ENCODE measurements at places on chromosomes 7 and 10.

DNA sequence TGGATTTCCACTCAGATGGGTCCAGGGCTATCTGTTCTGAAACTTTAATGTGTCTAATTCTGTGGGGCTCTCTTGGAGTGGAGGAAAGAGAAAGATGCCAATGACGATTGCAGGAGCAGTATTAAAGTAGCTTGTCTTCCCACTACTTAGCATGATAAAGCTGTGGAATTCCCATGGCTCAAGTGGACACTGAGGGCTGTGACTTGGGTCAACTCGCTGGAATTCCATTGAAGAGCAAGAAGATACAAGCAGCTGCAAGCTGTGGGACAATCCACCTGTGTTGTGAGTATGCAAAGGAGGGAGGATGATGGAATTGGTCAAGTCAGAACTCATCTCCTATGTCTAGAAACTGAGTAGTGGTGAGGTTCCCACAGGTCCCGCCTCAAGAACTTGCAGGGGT is 154.2 kb upstream of the MINDY3 start:
- no peak for DNase-seq

DNA sequence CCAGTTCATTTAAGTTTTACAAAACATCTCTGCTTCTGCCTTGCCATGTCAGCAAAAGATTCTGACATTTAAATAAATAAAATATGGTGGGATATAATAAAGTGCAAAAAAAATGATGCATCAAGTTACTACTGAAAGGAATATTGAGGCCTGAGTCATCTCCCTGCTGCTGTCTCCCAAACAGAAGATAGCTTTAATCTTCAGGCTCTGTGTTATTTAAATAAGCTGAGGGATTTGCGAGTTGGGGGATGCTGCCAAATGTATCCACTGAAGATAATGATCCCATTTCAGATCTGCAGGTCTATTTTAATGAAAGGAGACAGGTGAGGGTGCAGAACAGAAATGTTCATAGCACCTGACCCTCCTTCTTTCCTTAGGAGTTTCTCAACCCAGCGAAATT is 720.8 kb downstream of the AUTS2 start:
- no peak for DNase-seq

DNA sequence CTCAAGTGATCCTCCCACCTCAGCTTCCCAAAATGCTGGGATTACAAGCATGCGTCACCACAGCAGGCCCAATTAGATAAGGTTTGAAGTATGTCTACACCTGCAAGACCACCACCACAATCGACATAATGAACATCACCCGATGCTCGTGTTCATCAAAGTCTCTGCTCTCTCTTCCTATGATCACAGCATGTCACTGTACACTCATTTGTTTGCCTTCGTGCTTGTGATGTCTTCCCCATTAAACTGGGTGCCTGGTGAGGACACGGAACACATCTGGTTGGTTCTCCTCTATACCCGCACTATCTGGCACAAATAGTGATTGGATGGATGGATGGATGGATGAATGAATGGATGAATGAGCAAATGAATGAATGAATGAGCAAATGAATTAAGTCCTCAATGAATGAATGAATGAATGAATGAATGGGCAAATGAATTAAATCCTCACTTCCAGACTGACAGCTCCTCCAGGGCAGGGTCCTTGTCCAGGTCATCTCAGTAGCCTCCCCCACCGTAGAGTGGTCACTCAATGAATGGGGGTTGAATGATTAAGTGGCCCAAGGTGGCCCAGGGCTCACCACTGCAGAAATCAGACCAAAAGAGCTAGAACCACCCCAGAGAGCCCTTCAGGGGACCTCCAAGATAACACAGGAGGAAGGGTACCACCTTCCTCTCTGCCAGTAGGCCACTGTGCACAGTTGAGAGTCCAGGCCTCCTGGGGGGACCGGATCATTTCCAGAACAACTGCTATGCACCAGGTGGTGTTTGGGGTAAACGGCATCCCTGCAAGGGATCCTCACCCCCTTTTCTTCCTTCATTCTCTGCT is 101.9 kb upstream of the TNRC18 start:
- peak; percentile 26 for DNase-seq

GRCh38 chr7:30309842-30310435 is 25.5 kb downstream of the ZNRF2 start:
- DNase-seq, result no peak

GRCh38 chr10:48504141-48504885 is 100.6 kb downstream of the ARHGAP22 start:
- no peak for DNase-seq

DNA sequence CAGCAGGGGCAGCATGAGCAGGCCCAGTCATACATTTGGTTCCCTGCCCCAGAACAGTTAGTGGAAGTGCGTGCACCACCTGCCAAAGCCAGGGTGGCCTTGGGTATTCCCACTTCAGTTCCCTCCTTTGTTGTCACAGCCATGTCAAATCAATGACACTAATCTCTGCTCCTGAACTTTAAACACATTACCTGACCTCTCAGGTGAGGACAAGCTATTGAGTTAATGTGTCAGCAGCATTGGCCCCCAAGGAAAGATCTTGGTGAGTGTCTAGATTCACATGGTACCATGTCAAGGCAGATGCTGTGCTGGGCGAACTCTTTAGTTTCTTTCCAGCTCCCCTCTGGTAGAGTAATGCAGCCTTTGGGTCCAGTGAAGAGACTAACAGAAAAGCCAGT is 2.1 kb downstream of the CYP3A5 start:
- no peak for DNase-seq

GRCh38 chr7:127901895-127902703 is 129.1 kb downstream of the LRRC4 start:
- no peak for DNase-seq

- no peak for DNase-seq
Measured at GRCh38 chr10:89966211-89966610, 264.8 kb downstream of the KIF20B start.

DNA sequence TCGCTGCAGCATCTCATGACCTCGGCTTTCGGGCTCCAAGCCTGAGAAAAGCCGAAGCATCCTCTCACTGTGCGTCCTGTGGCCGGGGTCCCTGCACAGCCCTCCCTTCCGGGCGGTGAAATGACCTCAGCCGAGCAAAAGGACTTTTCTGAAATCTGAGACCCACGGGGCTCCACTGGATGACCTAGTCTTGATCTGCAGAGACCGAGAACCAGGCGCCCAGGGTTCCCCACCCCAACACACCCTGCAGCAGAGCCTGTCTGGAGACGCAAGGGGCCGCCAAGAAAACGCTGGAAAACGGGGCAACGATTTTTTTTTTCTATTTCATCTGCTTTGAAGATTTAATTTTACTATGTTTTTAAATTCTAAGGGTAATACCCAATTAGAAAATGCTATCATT is 31.7 kb downstream of the NPS start:
- no peak for DNase-seq

- no peak for DNase-seq
Measured at GRCh38 chr7:109343678-109344077, 774.0 kb downstream of the DNAJB9 start.

DNA sequence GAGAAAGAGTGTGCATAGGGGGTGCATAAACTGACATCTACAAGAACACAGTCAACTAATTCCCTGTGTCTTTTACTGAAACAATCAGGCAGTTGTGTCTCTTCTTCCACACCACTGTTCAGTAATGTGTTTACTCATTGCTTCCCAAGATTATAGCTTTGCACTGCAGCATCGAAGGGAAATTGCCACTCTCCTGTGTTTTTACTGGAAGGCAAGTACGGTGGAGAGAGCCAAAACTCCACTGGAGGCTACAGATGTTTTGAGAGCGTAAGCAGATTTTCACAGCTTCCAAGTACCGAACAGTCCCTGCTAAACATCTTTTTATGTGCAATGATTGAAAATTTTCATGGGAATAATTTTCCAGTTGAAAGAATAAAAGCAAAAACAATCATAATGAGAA is 510.5 kb upstream of the AKR1E2 start:
- DNase-seq, result no peak

DNA sequence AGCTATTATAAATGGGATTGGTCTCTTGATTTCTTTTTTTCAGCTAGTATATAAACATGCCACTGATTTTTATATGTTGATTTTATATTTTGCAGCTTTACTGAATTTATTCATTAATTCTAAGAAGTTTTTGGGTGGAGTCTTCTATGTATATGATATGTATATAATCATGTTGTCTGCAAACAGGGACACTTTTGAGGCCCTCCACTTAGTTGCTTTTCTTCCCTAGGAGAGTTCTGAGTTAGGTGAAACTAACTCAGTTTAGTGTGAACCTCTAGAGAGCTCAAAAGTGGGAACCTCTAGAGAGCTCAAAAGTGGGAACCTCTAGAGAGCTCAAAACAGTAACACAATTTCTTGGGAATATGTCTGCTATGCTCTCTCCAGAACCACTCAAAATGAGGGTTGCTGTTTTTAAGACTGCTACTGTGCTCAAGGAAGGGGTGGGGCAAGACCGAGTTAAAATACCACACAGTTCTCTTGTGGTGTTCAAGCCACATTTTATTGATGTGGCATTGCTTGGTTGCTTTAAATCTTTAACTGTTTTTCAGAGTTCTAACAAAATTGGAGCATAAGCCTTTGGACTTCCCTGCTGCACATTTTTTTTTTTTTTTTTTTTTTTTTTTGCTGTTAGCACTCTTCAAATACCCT is 13.2 kb downstream of the CCDC7 start:
- no peak for DNase-seq

DNA sequence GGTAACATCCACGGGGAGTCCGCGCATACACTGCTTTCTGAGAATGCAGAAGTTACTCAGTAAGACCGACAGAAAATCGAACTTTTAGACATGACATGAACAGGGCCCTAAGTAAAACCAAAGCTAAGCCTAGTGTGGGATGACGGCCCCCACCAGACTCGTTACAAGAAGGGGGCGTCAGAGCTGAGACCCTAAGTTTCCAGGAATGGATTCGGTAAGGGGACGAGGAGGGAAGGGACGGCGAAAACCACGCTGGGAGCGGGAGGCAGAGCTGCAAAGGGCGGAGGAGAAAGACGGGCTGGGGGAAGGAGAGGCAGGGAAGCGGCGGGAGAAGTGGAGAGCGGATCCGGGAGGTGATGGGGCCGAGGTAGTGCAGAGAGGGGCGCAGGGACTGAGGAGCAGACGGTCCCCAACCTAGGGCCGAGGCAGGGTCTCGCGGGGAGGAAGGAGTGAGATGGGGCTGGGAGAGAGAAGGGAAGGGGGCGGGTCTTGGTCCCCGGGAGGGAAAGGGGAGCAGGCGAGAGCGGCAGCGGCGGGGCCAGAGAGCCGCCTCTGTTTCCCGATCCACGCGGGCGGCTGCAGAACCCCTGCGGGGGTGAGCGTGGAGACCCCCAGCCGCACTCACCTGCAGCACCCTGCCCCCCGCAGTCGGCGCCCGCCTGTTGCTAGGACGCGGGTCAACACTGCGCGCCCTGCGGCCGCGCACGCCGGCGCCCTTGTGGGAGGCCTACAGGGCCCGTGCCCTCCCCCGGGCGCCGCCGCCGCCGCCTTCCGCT is 513 bp downstream of the ODAD2 start:
- no peak for DNase-seq

GRCh38 chr10:113003052-113003451 is 53.0 kb downstream of the TCF7L2 start:
- no peak for DNase-seq
